MCF 10A (cell line): ENCODE measurements at places on chromosomes 1 and 21.

GRCh38 chr1:66999640-67000400, 54.1 kb downstream of the SLC35D1 start:
- H3K4me1 ChIP-seq: no peaks in the 10 kb centered on the region
- no peak overlapping the region for H3K4me3 ChIP-seq
- peak overlapping the region; percentile 63 for H3K27ac ChIP-seq
- H3K27me3 ChIP-seq: no peaks in the 10 kb centered on the region
- H3K36me3 ChIP-seq: peaks cover 43% of the 10 kb centered on the region

DNA sequence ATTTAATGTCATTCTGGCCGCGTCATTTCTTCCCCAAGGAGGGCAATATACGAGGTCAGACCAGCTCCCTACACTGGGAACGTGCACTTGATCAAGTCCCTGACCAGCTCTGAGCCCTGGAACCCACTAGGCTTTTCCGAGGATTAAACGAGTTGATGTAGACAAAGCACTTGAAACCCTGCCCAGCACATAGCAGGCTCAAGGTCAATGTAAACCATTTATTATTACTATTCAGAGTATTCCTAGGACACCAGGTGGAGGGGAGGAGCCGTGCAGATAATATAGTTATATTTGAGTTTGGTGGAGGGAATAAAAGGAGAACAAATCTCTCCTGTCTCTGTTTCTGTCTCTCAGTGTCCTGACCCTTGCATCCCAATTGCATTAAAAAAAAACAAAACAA, 174.1 kb upstream of the IGSF21 start:
- H3K36me3 ChIP-seq: no peaks in the 10 kb centered on the region
- no peak for DNase-seq
- peaks cover 73% of the 10 kb centered on the region for H3K27me3 ChIP-seq
- no peak overlapping the region for H3K27ac ChIP-seq
- no peaks in the 10 kb centered on the region for H3K4me1 ChIP-seq
- no peak overlapping the region for H3K4me3 ChIP-seq

- peaks cover 14% of the 10 kb centered on the region for H3K4me1 ChIP-seq
Observed at GRCh38 chr1:41713557-41714327, 205.0 kb downstream of the HIVEP3 start.

DNA sequence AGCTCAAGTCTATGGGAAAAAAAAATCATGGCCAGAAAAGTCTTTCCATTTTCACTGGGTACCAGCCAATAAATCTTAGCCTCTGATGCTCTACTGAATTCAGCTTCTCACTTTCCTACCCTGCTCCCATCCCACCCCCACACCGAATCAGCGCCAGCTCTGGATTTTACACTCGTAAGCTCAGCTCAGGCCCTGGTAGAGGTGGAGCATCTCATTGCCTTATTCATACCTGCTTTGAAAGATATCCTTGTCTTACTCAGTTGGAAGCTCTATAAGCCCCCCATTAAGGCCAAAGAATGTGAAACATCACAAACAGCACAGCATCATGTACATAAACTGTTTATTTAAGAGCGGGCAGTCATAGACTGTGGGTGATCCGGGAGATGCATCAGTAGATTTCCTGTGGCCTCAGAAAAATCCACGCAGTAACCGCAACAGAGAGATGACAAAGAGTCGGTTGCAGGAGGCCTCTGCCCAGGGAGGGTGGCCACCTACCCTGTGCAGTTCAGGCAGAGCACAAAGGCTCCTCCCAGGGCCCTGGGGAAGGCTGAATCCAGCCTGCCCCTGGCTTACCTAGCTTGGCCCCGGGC, 36.4 kb upstream of the ETS2 start:
- no peak overlapping the region for H3K4me3 ChIP-seq
- peaks cover 32% of the 10 kb centered on the region for H3K4me1 ChIP-seq
- no peaks in the 10 kb centered on the region for H3K27me3 ChIP-seq
- H3K36me3 ChIP-seq: no peaks in the 10 kb centered on the region

GRCh38 chr1:78722947-78723346, 73.3 kb downstream of the IFI44 start:
- H3K36me3 ChIP-seq: no peaks in the 10 kb centered on the region
- no peak overlapping the region for H3K4me3 ChIP-seq
- DNase-seq: no peak
- peaks cover 10% of the 10 kb centered on the region for H3K4me1 ChIP-seq
- no peaks in the 10 kb centered on the region for H3K27me3 ChIP-seq
- peak overlapping the region; percentile 18 for H3K27ac ChIP-seq

GRCh38 chr1:11759791-11760190, 2.2 kb upstream of the C1orf167 start:
- no peak for DNase-seq
- no peak overlapping the region for H3K4me3 ChIP-seq
- H3K27ac ChIP-seq: no peak overlapping the region
- H3K36me3 ChIP-seq: no peaks in the 10 kb centered on the region

DNA sequence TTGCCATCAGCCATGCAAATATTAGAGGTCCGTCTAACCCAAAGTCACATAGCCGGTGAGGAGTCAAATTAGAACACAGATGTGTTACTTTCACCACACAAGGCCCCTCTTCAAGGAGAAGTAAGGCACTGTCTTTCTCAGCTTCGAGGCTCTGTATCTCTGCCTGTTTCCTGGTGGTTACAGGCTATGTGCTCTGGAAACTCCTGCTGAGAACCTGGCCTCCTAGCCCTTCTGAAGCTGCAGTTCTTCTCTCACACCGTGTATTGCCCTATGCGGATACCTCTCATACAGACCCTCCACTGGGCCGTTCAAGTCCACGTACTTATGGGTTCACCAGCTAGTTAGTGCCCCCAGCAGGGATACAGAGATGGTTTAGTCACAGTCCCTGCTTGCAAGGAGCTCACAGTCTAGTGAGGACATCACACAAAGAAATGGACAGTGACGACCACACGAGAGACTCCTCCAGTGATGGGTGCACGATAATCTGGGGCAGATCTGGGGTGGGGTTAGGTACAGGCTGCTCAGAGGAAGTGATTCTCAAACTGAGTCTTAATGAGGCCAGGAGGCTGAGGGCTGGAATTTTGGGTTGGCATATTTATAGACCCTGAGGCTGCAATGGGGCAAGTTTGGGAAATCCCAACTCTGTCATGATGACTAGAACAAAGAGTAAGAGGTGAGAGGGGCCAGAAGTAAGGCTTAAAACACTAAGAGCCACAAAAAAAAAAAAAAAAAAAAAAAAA, 22.8 kb upstream of the ELOA start:
- peaks cover 26% of the 10 kb centered on the region for H3K36me3 ChIP-seq
- DNase-seq: no peak
- no peak overlapping the region for H3K4me3 ChIP-seq
- peaks cover 16% of the 10 kb centered on the region for H3K4me1 ChIP-seq

GRCh38 chr21:14095056-14095455, 115.7 kb downstream of the LIPI start:
- H3K36me3 ChIP-seq: no peaks in the 10 kb centered on the region
- no peak overlapping the region for H3K27ac ChIP-seq
- DNase-seq: no peak
- no peaks in the 10 kb centered on the region for H3K27me3 ChIP-seq
- no peak overlapping the region for H3K4me3 ChIP-seq

DNA sequence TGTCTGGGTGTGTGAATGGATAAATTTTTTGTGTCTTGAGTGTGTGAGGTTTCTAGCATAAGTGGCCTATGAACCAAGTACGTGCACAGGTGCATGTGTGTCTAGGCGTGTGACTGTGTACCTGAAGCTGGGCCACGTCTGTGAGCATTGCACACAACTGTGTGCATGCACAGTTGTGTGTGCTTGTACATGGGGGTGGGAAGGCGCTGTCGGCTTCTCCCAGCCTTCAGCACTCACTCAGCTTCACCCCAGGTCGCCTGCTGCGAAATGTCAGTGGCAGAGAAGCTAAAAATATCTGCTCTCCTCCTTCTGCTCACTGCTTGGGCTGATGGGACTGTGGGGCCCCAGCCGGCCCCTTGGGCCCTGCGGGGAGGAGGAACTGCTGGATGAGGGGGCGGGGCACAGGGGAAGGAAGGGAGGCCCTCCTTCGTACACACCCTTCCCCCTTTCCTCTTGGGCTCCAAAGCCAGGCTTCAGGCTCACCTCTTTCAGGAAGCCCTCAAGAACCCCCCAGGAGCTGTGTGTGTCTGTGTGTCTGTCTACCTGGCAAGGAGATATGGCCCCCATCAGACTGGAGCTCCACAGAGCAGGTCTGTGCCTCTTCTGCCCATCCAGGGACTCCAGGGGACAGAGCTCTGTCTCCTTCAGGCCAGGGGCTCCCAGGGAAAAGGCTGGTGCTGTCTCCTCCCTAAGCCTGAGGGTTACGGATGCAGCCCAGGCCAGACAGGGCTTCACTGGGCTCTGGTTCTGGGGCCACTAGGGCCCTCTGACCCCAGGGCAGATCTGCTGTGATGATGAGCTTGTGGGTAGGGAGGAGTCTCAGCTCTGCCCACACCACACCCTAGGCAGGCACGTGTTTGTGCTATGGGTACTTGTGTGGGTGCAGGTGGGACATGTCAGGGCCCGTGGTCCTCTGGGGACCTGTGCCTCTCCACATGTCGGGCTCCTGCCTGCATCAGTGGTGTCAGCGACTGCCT, 35.6 kb upstream of the WASF2 start:
- peak overlapping the region; percentile 22 for H3K4me3 ChIP-seq
- H3K27me3 ChIP-seq: no peaks in the 10 kb centered on the region
- H3K4me1 ChIP-seq: peaks cover 71% of the 10 kb centered on the region
- DNase-seq: no peak

DNA sequence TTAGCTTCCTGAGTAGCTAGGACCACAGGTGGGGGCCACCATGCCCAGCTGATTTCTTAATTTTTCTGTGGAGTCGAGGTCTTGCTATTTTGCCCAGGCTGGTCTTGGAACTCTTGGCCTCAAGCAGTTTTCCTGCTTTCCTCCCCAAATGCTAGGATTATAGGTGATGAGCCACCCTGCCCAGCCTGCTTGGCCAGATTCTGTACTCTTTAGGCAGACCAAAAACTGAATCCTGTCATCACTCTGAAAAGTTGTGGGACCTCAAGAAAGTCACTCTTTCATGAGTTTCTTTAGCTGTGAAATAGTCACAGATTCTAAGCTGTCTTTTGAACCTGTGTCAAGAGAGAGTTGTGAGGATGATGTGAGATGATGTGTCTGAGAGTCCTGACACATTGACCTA, 105.4 kb downstream of the CAMTA1 start:
- H3K27ac ChIP-seq: no peak overlapping the region
- peaks cover 18% of the 10 kb centered on the region for H3K4me1 ChIP-seq
- peaks cover 19% of the 10 kb centered on the region for H3K36me3 ChIP-seq
- H3K4me3 ChIP-seq: no peak overlapping the region
- H3K27me3 ChIP-seq: no peaks in the 10 kb centered on the region
- DNase-seq: no peak

DNA sequence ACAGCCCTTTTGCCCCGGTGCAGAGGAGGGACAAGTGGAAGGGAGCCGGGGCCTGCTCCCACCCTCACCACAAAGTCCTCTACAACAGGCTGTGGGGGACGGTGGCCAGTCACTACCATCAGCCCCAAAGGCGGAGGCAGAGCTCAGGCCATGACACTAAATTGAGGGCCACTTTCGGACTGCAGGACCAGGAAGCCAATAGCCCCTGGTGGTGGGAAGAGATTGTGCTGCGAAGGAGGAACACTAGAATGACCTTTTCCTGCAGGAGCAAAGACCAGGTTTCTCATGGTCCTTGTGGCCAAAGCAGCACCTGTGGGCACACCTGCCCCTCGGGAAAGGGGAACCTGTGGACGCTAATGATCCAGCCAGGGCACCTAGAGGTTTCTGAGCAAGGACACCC, 30.3 kb downstream of the ACTA1 start:
- no peaks in the 10 kb centered on the region for H3K36me3 ChIP-seq
- H3K27ac ChIP-seq: no peak overlapping the region
- no peaks in the 10 kb centered on the region for H3K4me1 ChIP-seq
- DNase-seq: no peak
- no peak overlapping the region for H3K4me3 ChIP-seq
- H3K27me3 ChIP-seq: peaks cover 64% of the 10 kb centered on the region

GRCh38 chr1:47568763-47569162, 130.9 kb downstream of the FOXD2 start:
- H3K4me1 ChIP-seq: peaks cover 11% of the 10 kb centered on the region
- H3K4me3 ChIP-seq: no peak overlapping the region
- DNase-seq: no peak
- no peak overlapping the region for H3K27ac ChIP-seq
- no peaks in the 10 kb centered on the region for H3K27me3 ChIP-seq

DNA sequence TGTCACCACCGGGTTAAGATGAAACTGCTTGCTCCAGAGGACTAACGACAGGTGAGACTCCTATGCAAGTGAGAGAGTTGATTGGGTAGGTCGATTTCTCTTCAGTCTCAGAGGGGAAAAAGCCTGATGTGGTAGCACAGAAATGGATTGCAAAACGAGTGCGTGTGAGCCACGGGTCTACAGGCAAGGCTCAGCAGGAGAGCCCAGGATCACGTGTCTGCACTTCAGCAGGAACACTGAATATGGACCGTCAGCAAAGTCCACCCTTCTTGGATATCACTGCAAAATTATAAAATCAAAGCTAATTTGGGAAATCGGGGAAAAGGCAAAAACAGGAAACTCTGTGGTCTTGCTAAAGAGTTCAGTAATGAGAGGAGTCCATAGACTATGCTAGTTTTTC, 107.7 kb upstream of the ZNF648 start:
- H3K4me3 ChIP-seq: no peak overlapping the region
- DNase-seq: no peak
- H3K36me3 ChIP-seq: no peaks in the 10 kb centered on the region
- H3K4me1 ChIP-seq: peaks cover 20% of the 10 kb centered on the region
- H3K27me3 ChIP-seq: no peaks in the 10 kb centered on the region

DNA sequence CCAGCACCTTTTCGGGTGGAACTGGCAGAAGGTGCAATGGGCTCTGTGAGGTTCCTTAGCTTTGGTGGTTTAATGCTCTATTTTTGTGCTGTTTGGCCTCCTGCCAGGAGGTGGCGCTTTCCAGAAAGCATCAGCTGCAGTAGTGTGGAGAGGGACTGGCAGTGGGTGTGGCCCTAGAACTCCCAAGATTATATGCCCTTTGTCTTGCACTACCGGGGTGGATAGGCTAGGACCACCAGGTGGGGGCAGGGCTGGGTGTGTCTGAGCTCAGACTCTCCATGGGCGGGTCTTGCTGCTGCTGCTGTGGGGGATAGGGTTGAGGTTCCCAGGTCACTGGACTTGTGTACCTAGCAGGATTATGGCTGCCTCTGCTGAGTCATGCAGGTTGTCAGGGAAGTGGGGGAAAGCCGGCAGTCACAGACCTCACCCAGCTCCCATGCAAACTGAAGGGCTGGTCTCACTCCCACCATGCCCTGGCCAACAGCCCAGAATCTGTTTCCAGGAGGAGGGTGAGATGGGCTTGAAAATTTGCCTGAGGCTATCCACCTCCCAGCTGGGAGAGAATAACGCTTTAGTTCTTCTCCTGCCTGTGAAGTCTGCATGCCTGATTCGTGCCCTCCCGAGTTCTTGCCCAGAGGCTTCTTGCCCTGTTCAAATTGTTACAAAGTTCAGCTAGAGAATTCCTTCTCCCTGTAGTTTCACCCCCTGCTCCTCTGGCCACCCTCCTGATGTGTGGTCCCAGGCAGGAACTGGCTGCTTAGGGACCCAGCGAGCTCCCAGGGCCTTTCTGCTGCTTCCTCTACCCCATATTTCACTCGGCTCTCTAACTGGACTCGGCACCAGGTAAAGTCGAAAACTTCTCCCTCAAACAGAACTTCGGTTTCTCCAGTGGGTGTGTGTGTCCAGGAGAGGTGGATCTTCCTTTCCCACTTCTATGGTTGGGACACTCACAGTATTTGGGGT, 76.5 kb upstream of the BTG3 start:
- peak overlapping the region; percentile 97 for H3K27ac ChIP-seq
- no peaks in the 10 kb centered on the region for H3K27me3 ChIP-seq
- DNase-seq: peak; percentile 95
- peak overlapping the region; percentile 64 for H3K4me3 ChIP-seq
- H3K36me3 ChIP-seq: peaks cover 6% of the 10 kb centered on the region
- H3K4me1 ChIP-seq: peaks cover 30% of the 10 kb centered on the region
